ENCODE measurements at places on chromosomes 7 and 10. TPM values are rescaled to one million over a fixed set of nuclear protein-coding genes. Genes with fewer than 3 reads are reported as not detected.

DNA sequence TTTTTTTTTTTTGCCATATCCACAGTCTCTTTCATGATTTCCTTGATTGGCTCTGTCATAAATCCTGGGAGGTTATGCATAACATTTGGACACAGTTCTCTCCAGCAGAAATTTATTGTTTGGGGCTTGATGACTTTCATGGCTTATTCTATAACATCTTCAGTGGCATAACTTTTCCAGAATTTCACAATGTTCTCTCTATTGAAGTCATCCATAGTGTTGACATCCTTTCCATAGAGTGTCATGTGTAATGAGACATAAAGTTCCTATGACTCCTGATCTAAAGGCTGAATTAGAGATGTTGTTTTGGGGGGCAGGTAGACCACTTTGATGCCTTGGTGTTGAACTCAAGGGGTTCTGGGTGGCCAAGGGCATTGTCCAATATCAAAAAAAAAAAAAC lies 36.7 kb upstream of the STK17A start:
- no peak for DNase-seq

- no peak for DNase-seq
Measured at GRCh38 chr7:100914879-100915447, 19.3 kb upstream of the ACHE start.

- DNase-seq = no peak
Measured at GRCh38 chr10:27529010-27529783, 25.1 kb downstream of the RAB18 start.

- no peak for DNase-seq
Measured at GRCh38 chr7:30436046-30436445, 42.5 kb downstream of the NOD1 start.

GRCh38 chr10:118112543-118113125 lies 65.9 kb upstream of the RAB11FIP2 start:
- no peak for DNase-seq

DNA sequence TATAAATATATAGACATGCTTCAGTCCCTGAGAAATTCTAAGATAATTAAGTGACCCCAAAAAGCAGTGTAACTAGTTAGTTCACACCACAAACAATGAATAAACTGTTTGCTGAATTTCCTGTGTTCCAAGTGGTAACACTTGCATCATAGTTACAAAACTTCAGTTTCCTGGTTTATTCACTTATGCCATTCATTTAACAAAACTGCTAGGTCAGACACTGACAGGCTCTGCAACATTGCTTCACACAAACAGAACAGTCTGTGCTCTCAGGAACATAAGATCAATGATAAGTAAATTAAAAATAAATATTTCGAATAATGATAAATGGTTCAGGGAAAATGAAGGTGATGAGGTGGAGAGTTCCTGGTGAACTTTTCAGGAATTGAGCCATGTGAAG lies 133.3 kb upstream of the NAMPT start:
- no peak for DNase-seq

The AGAP3 gene
- 79.2 TPM for total RNA-seq

The INMT gene
- 2.3 TPM for total RNA-seq
